T1000 (cell line): ENCODE measurements at places on chromosomes 1 and 21.

GRCh38 chr1:233233508-233234040, 62.0 kb downstream of the PCNX2 start:
- DNase-seq = no peak

GRCh38 chr1:245698860-245699259, 544.1 kb downstream of the KIF26B start:
- DNase-seq = no peak

DNA sequence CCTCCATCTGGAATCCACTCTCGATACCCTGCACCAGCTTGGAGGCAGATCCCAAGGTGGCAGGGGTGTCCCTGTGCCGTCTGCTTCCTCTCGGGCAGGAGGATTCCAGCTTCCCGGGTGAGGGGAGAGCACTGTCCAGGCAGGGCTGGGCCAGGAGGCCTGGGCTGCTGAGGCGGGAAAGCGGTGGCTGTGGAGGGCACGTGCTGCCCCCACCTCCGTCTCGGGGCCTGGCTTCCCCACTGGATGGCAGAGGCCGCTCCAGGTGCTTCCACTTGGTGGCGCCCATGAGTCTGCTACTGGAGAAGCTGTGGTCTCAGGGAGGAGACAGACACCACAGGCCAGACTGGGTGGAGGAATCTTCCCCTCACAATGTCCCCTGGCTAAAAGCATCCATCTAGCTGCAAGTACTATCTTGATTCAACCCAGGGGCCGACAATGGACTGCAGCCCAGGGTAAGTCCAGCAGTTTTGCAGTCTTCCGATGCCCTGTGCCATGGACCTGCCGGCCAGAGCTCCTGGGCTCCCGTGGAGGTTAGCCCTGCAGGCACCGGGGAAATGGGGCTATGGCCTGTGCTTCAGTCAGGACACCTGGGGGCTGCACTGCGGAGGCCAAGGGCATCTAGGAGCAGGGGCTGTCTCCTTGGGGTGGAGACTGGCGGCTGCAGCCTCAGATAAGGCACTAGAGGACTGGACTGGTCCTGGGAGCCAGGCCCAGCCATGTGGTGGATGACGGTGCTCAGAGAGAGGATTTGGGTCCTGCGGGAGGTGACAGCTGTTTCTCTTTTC, 41.3 kb upstream of the EIF4G3 start:
- DNase-seq = no peak

GRCh38 chr1:231338270-231339128, at the start of gene SPRTN:
Gene SPRTN, plus strand, starts transcription at chr1:231338293. Its CDS starts 91 bp downstream, at chr1:231338384.
- DNase-seq = no peak

DNA sequence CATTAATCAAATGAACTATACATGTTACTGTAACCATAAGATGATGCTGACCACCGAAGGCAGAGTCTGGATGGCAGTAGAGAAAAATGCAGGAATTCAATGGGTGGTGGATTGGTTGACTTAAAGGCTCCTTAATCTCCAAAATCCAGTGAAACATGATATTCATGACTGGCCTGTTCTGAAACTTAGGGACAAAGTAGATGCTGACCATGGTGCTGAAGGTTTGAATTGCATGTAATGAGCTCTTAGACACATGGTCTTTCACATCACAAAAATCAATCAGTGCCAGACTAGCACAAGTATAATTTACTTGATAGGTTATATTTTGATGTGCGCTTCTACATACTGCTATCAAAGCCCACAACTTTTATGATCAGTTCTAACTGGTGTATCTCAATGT, 30.9 kb upstream of the NTMT2 start:
- DNase-seq = no peak
